ENCODE measurements at places on chromosomes 16 and 17. TPM values are rescaled to one million over a fixed set of nuclear protein-coding genes. Genes with fewer than 3 reads are reported as not detected.

The EFNB3 gene
- not detected for total RNA-seq

The AARSD1 gene
- total RNA-seq, result 48.5 TPM

GRCh38 chr16:72471317-72471924 is 299.5 kb upstream of the PMFBP1 start:
- H3K27me3 ChIP-seq, result no peaks in the 10 kb centered on the region
- no peaks in the 10 kb centered on the region for H3K4me1 ChIP-seq
- DNase-seq, result no peak
- H3K27ac ChIP-seq, result no peak overlapping the region

- no peaks in the 10 kb centered on the region for H3K4me1 ChIP-seq
- H3K4me3 ChIP-seq, result no peak overlapping the region
- no peak for DNase-seq
- no peak overlapping the region for H3K27ac ChIP-seq
- H3K36me3 ChIP-seq, result peaks cover 28% of the 10 kb centered on the region
- no peaks in the 10 kb centered on the region for H3K27me3 ChIP-seq
These were observed 105.7 kb upstream of the PLCG2 start for GRCh38 chr16:81673432-81673831.

DNA sequence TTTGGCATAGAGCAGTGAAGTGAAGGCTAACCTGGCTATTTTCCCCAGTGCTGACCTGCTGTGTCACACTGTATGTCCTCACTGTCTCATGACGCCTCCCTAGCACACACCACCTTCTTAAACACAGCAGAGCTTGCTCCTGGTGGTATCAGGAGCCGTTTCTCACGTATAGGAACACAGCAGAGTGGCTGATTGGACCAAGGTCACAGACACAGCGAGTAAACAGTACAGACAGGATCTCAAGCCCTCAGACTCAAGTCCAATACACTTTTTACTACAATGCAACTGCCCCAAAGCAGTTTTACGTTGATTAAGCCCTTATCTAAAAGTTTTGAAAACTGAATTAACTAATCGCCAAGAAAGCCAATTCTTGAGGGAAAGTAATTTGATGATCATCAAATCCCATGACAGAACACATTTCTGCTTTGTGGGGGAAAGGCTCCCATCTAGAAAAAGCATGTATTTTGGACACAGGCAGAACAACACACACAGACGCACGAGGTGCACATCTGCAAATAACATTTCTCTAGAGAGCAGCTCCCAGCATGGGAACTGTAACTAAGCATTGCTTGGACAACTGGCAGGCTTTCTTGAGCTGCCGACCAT is 15.2 kb downstream of the ARHGAP17 start:
- no peak overlapping the region for H3K4me3 ChIP-seq
- no peak overlapping the region for H3K27ac ChIP-seq
- no peaks in the 10 kb centered on the region for H3K36me3 ChIP-seq
- no peaks in the 10 kb centered on the region for H3K27me3 ChIP-seq

- no peaks in the 10 kb centered on the region for H3K4me1 ChIP-seq
- DNase-seq, result no peak
- H3K36me3 ChIP-seq, result peaks cover 81% of the 10 kb centered on the region
- no peak overlapping the region for H3K4me3 ChIP-seq
These were observed 33.8 kb downstream of the DEF8 start for GRCh38 chr16:89982318-89982717.

Data from CD4-positive, CD25-positive, alpha-beta regulatory T cell (primary cell).